PC-9 (cell line): ENCODE measurements at places on chromosomes 4 and X. TPM values are rescaled to one million over a fixed set of nuclear protein-coding genes. Genes with fewer than 3 reads are reported as not detected.
A peak's percentile ranks its signal among the peaks of the same experiment; 100 is the strongest.

DNA sequence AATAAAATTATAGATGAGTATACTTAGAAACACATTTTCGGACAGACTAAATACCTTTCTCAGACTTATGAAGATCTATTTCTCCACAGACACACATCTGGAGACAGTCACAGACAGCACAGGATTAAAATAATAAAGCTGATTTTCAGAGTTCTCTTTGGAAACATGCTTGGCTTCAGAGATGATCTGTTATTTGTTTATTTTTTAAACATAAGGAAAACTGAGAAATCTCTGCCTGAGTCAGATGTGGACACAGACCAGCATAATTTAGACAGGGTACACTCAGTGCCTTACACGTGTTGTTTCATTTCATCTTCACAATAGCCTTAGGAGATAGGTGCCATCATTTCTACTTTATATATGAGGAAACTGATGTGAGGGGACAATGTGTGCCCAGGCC, 92.1 kb downstream of the SLC9A7 start:
- DNase-seq, result no peak
- no peaks in the 10 kb centered on the region for H3K36me3 ChIP-seq
- no peaks in the 10 kb centered on the region; the same call in 1 of the 2 replicates for H3K4me1 ChIP-seq
- no peak overlapping the region for H3K4me3 ChIP-seq
- H3K27me3 ChIP-seq, result no peaks in the 10 kb centered on the region

Gene C4orf36
- total RNA-seq, result 2.0 TPM in 1 of 2 replicates, not detected in the other

GRCh38 chr4:77174426-77174825, 17.4 kb downstream of the CCNG2 start:
- no peak for DNase-seq
- no peaks in the 10 kb centered on the region for H3K4me1 ChIP-seq
- no peak overlapping the region for H3K4me3 ChIP-seq
- no peaks in the 10 kb centered on the region for H3K27me3 ChIP-seq
- no peaks in the 10 kb centered on the region for H3K36me3 ChIP-seq

DNA sequence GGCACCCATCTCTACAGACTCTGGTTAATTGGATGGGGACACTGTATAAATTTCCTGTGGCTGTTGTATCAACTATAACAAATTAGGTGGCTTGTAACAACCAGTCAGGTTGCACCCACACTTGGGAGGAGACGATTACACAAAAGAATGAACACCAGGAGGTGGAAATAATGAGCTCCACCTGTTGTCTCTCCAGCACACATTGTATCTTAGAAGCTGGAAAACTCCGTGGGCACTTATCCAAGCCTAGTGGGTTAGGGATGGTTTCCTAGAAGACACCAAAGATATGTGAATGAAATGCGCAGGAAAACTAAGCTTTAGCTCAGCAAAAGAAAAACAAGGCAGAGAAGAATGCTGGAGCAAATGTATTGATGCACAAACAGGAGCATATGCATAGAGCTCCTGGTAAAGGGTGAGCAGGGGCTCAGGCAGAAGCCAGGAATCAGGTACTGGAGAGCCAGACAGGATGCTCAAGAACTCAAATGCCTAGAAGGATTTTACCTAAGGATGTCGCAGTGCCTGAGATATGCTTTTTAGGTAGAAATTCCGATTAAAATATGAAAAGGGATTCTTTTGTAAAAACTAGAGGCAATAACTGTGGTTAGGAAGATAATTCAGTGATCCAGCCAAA, 111.7 kb downstream of the GALNTL6 start:
- no peak overlapping the region for H3K27ac ChIP-seq
- H3K27me3 ChIP-seq, result no peaks in the 10 kb centered on the region
- H3K4me1 ChIP-seq, result no peaks in the 10 kb centered on the region
- no peaks in the 10 kb centered on the region for H3K36me3 ChIP-seq
- no peak overlapping the region for H3K4me3 ChIP-seq

DNA sequence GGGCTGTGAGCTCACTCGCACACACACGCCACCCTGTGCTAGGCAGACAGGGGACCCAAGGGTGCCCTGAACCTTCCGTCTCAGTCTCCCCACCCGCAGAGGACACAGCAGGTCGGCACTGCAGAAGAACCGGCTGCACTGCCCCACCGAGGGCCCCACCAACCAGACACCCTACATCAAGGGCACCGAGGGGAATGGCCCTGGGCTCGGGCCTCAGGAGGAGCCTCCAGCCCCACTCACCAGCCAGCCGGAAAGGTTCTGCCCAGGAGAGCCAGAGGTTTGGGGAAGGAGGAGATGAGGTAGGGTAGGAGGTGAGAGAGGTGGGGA, 45.9 kb downstream of the FAM53A start:
- H3K4me1 ChIP-seq, result no peaks in the 10 kb centered on the region
- H3K27ac ChIP-seq, result no peak overlapping the region
- H3K27me3 ChIP-seq, result peaks cover 64% of the 10 kb centered on the region
- no peak overlapping the region for H3K4me3 ChIP-seq

DNA sequence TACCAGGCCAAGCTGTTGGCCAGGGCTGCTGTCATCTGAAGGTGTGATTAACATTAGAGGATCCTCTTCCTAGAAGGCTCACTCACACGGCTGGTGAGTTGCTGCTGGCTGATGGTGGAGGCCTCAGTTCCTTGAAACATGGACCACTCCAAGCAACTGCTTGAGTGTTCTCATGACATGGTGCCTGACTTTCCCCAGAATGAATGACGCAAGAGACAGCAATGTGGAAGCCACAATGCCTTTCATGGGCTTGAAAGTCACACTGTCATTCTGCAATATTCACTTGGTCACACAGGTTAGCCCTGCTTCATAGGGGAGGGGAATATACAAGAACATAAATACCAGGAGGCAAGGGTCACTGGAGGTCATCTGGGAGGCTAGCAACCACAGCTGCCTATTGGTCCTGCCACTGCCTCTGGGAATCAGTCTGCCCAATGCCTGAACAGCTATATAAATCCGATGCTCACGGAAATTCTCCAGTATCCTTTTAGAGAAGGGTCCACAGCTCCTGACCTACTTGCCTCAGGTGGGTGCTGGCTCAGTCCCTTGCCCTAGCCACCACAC, 97.1 kb upstream of the MAML3 start:
- H3K4me1 ChIP-seq, result peaks cover 50% of the 10 kb centered on the region
- peak; percentile 38 for DNase-seq
- no peaks in the 10 kb centered on the region for H3K36me3 ChIP-seq
- H3K27ac ChIP-seq, result peak overlapping the region; percentile 73

DNA sequence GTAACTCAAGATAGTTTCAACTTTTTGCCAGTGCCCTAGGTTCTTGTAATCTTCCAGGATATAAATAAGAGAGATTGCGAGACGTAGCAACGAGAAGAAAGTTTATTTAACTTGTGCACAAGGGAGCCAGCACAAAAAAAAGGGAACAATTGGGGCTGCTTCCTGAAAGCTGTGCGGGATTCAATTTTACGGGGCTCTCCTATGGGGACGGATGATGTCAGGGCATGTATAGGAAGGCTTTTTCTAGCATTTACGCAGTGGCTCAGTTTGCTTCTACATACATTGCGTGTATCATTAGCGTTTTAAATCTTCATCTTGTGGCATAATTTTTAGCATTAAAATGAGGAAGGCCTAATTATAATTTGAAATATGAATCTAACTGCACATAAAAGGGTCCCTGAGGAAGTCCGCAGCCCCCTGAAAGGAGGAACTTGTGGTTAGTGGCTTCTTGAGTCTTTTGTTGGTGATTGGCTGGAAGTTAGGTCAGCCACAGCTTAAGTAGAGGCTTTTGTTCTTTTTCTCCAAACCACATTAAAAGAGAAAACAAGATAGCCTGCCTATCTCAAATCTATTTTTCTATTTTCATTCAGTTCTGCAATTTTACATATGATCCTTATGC, 668.2 kb upstream of the NDST4 start:
- no peaks in the 10 kb centered on the region for H3K27me3 ChIP-seq
- no peak overlapping the region for H3K4me3 ChIP-seq
- no peak for DNase-seq
- H3K27ac ChIP-seq, result no peak overlapping the region

Gene ZNF157
- total RNA-seq, result not detected in 2 replicates

GRCh38 chr4:184313702-184314659, 96.3 kb upstream of the ENPP6 start:
- no peak overlapping the region for H3K27ac ChIP-seq
- H3K4me3 ChIP-seq, result no peak overlapping the region
- H3K27me3 ChIP-seq, result no peaks in the 10 kb centered on the region
- no peaks in the 10 kb centered on the region for H3K4me1 ChIP-seq
- DNase-seq, result no peak

Gene GUCY1B1
- 0.38 and 0.39 TPM in 2 replicates for total RNA-seq

Gene SETD7
- 31.7 and 36.5 TPM in 2 replicates for total RNA-seq

Gene PNMA5
- not detected in 2 replicates for total RNA-seq

Gene NCAPG
- 36.8 and 53.7 TPM in 2 replicates for total RNA-seq

GRCh38 chrX:71659959-71660358, 7.4 kb upstream of the LOC101059915 start:
- H3K4me1 ChIP-seq, result no peaks in the 10 kb centered on the region
- no peak overlapping the region for H3K27ac ChIP-seq
- no peaks in the 10 kb centered on the region for H3K36me3 ChIP-seq
- no peak overlapping the region for H3K4me3 ChIP-seq

Gene HADH
- total RNA-seq, result 36.8 and 45.0 TPM in 2 replicates

DNA sequence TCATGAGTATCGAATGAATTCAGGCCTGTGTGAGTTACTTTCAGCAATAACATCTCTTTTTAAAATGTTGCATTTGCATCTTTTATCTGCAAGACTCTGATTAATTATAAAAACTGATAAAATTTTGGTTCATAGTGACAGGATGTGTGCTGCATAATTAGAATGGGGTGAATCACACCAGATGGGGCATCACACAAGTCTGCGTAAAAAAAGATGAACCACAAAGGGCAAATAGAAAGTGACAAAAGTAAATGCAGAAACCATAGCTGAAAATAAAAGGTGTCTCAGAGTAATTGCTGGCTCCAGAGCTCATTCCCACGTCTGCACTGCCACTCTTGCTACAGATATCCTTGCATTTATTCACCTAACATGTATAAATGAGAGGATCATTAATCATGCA, 131.1 kb downstream of the HS3ST1 start:
- no peak overlapping the region for H3K27ac ChIP-seq
- H3K36me3 ChIP-seq, result no peaks in the 10 kb centered on the region
- no peak for DNase-seq
- H3K4me3 ChIP-seq, result no peak overlapping the region
- no peaks in the 10 kb centered on the region for H3K27me3 ChIP-seq
- H3K4me1 ChIP-seq, result no peaks in the 10 kb centered on the region

GRCh38 chrX:39850630-39851152, 247.1 kb downstream of the BCOR start:
- H3K4me3 ChIP-seq, result no peak overlapping the region
- H3K27me3 ChIP-seq, result no peaks in the 10 kb centered on the region
- DNase-seq, result no peak
- no peaks in the 10 kb centered on the region for H3K36me3 ChIP-seq

Gene SLC10A3
- total RNA-seq, result 38.3 and 54.9 TPM in 2 replicates

GRCh38 chrX:47366041-47366722, 4.2 kb upstream of the ZNF157 start:
- H3K27ac ChIP-seq, result no peak overlapping the region
- H3K4me3 ChIP-seq, result peak overlapping the region; percentile 45; the same call in 1 of the 2 replicates
- no peaks in the 10 kb centered on the region for H3K4me1 ChIP-seq
- DNase-seq, result no peak

DNA sequence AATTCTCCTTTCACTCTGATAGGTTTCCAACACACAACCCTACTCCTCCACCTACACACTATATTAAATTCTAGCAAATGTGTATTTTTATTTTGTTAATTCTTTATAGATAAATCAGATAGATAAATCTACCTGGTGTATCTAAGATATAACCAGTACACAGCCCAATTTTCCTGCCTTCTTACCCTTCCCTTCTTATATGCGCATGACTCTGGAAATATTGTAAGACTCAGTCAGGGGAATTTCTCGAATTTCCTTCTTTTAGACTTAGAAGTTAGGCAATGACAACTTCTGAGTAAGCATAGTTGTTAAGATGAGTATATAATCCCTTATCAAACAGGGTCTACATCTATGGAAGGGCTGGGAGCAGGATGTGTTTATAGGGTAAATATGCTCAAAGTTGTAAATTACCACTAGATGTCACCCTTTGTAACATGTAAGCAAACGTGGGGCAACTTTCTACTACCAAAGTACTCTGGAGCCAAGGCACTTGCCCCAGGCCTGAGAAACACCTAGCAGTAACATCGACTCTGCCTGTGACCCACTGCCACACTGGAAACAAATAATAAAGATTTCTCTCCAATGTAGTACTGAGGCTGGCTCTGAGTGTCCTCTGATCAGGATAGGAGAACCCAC, 444.7 kb downstream of the IQCM start:
- H3K4me1 ChIP-seq, result no peaks in the 10 kb centered on the region
- H3K4me3 ChIP-seq, result no peak overlapping the region
- no peak for DNase-seq
- H3K27me3 ChIP-seq, result no peaks in the 10 kb centered on the region

GRCh38 chrX:10512258-10512657, 108.1 kb downstream of the MID1 start:
- H3K4me3 ChIP-seq, result no peak overlapping the region
- H3K27me3 ChIP-seq, result no peaks in the 10 kb centered on the region
- H3K36me3 ChIP-seq, result no peaks in the 10 kb centered on the region
- DNase-seq, result no peak

Gene SMIM43
- not detected in 2 replicates for total RNA-seq

Gene AFAP1
- total RNA-seq, result 69.6 and 84.1 TPM in 2 replicates

Gene FAM9B
- total RNA-seq, result not detected in 2 replicates

DNA sequence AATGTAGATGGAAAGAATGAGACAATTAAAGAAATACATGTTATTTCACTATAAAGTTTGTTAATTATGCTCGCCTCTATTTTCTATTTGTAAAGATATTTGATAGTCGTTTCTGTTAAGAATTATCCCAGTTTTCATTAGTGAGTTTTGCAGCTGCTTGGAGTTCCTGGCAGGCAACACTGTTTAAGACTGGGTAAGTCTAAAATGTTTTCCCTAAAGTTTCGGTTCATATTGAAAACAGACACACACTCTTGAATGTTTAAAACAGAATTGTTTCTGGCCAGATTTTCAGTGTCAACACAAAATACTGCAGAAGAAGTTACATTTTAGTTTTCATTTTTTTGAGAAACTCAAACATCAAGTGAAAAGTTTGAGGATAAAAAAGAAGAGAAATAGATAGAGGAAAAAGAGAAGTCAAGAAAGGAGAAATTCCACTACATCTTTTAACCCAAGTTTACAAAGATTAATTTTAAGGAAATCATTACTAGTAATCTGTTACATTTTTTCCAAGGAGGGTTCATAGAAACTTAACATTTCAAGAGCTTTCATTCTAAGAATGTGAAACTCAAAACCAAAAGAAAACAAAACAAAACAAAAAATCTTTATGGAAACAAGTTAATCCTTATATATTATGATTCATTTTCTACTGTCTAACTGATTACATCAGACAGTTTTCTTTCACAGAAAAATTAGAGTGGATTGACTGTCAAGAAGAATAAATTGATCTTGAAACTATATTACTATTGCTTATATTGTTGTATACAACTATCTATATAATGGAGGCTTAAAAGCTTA, 305.5 kb downstream of the FAT4 start:
- H3K36me3 ChIP-seq, result no peaks in the 10 kb centered on the region
- H3K4me3 ChIP-seq, result no peak overlapping the region
- H3K4me1 ChIP-seq, result no peaks in the 10 kb centered on the region
- no peaks in the 10 kb centered on the region for H3K27me3 ChIP-seq
- no peak for DNase-seq

- H3K4me1 ChIP-seq, result no peaks in the 10 kb centered on the region
- no peak for DNase-seq
- no peaks in the 10 kb centered on the region for H3K27me3 ChIP-seq
- H3K4me3 ChIP-seq, result no peak overlapping the region
- H3K27ac ChIP-seq, result no peak overlapping the region
Measured at GRCh38 chr4:102918859-102919258, 50.1 kb downstream of the CISD2 start.

Gene SCFD2
- total RNA-seq, result 7.0 and 8.1 TPM in 2 replicates
